ENCODE measurements at places on chromosomes 16 and 17. TPM values are rescaled to one million over a fixed set of nuclear protein-coding genes. Genes with fewer than 3 reads are reported as not detected.

Gene DOC2A
- 6.9 TPM for polyA plus RNA-seq

Gene DVL2
- 79.2 TPM for polyA plus RNA-seq

Gene ATP2A1
- 2.6 TPM for polyA plus RNA-seq

Gene DPEP3
- not detected for polyA plus RNA-seq

Gene RNF157
- polyA plus RNA-seq: 15.2 TPM

Gene TSNAXIP1
- 3.0 TPM for polyA plus RNA-seq

Data from cardiac muscle cell (in vitro differentiated cells and primary cell).